ENCODE measurements at places on chromosomes 3 and 15.

DNA sequence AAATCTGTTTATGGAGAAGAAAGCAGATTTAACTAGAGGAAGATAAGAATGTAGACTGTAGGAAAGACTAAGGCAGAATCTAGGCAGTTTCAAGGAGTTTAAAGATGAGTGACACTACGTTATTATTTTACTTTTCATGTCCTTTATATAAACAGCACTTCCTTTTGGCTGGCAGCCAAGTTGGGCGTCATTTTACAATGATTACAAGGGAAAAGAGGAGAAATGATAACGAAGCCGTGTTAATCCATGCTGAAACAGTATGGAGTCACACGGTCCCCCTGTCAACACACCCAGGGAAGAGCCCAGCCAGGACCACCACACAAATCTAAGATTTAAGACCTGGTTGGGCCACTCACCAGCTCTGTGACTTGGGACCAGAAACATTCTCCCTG, 83.7 kb upstream of the NEO1 start:
- DNase-seq, result no peak

DNA sequence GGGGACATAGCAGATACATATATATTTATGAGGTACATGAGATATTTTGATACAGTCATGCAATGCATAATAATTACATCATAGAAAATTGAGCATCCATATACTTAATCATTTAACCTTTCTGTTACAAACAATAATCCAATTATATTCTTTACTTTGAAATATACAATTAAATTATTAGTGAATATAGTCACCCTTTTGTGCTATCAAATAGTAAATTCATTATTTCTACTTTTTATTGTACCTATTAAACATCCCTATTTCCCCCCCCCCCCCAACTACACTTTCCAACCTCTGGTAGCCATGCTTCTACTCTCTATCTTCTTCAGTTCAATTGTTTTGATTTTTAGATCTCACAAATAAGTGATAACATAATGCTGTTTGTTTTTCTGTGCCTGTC, 719.1 kb downstream of the ZBBX start:
- no peak for DNase-seq

- DNase-seq, result no peak
Observed at GRCh38 chr15:67809866-67810265, 15.4 kb upstream of the SKOR1 start.

DNA sequence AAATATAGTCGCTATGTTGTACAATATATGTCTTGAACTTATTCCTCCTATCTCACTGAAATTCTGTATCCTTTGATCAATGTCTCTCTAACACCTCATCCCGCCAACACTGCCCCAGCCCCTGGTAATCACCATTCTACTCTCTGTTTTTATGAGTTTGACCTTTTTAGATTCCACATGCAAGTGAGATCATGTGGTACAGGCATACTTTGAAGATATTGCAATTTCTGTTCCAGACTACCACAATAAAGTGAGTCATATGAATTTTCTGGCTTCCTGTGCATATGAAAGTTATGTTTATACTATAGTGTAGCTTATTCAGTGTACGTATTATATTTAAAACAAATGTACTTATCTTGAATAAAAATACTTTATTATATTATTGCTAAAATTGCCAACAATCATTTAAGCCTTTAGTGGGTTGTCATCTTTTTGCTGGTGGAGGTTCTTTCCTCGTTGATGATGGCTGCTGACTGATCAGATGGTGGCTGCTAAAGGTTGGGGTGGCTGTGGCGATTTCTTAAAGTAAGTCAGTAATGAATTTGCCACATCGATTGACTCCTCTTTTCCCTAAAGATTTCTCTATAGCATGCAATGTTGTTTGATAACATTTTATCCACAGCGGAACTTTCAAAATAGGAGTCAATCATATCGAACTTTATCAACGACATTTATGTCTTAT, 257.2 kb downstream of the NFKBIZ start:
- no peak for DNase-seq

DNA sequence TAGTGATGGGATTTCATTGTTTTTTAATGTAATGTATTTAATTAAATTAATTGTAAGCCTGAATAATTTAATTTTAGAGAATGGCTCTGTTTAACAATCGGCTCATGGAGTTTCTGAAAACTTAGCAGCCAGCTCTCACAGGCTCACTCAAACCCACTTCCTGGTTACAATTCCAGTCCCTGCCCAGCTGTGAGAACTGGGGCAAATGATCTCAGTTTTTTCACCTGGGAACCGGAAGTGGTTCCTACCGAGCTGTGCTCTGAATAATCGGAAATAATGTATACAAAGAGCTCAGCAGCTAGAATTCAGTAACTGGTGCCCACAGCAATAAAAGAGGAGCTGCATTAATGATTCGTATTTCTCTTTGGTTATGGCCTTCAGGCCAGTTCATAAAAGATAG, 244.3 kb upstream of the MCTP2 start:
- peak; percentile 78 for DNase-seq

- DNase-seq, result no peak
Observed at GRCh38 chr3:31680072-31680870, 147.5 kb downstream of the STT3B start.

DNA sequence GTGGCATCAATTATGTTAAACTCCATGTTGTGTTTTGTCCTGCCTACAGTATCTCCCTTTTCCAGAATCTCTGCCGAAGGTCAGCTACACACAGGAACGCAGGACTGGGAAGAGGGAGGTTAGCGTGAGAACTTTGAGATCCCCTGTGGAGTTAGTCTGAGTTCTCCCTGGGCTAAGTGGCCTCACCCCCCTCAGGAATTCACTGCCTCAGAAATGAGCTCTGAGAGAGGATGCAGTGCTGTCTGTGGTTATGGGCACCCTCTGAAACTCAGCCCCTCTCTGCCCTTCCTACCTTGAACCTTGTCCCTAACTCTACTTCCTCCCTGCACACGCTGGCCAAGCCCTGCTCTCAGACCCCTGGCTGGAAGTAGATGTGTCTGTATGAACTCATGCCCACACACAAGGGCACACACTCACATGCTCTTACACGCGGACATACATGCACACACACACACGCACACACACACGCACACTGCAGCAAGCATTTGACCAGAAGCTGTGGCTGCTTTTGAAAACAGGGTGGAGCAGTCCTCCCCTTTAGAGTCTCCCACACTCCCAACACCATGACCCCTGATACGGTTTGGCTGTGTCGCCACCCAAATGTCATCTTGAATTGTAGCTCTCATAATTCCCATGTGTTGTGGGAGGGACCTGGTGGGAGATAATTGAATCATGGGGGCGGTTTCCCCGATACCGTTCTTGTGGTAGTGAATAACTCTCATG, 5.3 kb upstream of the VIPR1 start:
- DNase-seq, result no peak

- no peak for DNase-seq
Observed at GRCh38 chr3:8768364-8769087, 887 bp downstream of the OXTR start.

DNA sequence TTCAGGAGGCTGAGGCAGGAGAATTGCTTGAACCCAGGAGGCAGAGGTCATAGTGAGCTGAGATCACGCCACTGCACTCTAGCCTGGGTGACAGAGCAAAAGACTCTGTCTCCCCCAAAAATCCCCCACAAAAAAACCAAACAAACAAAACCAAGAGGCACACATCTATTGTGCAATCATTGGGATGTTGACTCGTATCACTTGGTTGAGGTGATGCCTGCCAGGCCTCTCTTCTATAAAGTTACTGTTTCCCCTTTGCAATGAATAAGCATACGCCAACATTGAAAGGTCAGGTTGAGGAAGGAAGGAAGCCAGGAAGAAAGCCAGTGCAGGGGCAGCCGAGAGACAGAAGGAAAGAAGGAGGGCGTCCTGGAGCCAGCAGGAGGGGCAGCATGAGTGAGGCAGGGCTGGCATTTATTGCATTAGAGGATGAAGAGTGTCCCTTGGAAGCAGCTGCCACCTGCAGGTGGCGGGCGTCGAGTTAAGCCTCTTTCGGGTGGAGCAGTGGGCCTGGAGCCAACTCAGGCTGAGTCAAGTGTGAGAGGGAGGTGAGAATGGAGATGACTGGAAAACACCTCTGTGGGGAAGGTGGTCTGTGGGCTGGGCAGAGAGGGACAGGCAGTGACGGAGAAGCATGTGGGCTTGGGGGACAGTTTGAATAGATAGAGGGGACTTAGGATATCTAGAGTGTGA, 8.3 kb upstream of the CSPG4 start:
- DNase-seq, result peak; percentile 61

DNA sequence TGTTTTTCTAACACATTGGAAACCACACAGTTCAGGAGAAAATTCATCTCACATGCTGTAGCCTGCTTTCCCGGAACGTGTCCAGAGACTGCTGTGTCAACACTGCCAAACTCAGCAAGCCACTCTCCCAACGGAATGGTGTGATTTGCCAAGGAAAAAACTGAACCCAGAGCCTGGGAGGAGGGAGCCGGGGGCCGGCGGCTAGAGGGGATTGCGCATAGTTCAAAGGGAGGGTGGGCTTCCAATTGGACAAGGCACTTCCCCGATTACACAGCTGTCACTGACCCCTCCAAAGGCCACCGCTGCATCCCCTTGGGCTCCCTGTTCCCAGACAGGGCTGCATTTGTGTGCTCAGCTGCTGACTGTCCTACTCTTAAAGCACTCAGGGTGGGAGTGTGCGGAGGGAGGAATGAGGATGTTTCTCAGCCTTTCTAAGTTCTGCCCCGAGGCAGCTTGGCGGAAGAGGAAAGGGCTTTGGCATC, 256.2 kb downstream of the ZNF621 start:
- DNase-seq, result no peak

GRCh38 chr3:62187022-62187431, 186.3 kb downstream of the FEZF2 start:
- DNase-seq, result no peak

DNA sequence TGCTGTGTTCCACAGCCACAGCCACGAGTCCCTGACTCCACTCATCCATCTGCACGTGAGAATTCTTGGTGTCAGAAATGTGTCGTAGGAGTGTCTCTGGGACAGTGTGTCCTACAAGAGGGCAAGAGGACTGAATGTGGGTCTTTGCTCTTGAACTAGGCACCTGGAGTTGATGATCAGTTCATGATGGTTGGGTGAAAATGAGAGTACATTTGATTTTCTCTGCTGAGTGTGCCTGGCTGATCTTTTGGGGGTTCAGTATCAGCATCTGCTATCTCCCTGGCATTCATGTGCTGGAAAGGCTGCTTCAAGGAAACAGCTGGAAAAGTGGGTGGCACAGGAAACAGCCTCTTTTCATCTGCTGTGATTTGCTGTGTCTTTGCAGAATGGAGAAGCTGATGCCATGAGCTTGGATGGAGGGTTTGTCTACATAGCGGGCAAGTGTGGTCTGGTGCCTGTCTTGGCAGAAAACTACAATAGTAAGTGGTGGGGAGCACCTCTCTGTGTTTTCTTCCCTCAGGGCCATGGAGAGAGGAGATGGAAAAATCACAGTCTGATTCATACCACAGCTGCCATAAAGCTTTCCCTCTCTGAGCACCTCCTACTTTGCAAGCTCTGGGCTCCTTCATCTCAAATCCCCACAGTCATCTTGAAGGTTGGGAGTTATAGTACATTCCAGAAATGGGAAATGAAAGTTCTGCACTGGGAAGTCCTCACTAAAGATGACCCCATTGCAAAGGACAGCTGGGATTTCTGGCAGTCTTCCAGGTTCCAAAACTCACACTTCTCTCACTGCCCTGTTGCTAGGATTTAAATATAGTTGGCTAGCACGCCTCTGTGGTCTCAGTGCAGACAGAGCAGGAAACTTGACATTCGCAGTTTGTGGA, 17.8 kb downstream of the TF start:
- no peak for DNase-seq

- no peak for DNase-seq
Observed at GRCh38 chr15:85545185-85545584, 164.8 kb downstream of the AKAP13 start.

DNA sequence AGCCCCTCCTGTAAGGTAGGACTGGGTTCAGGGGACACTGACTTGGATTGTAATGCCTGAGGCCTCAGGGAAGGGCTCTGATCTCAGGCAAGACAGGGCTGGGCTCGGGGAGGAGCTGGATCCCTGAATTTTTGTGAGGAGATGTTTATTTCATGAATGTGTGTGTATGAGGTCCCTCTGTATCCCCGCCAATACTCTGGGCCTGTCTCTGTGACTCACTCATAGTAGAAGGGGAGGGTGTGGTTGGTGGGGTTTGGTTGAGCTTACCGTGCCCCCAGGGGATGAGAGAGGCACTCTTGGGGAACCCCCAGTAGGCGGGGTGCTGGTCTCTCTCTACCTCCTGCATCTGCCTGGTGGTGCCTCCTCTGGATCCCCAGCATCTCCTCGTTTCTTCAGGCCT, 28.1 kb downstream of the RPSA start:
- DNase-seq, result no peak

- no peak for DNase-seq
Observed at GRCh38 chr15:95269242-95270183, 1038.2 kb downstream of the MCTP2 start.

- DNase-seq, result no peak
Observed at GRCh38 chr3:72746430-72747411, 101.5 kb downstream of the SHQ1 start.

DNA sequence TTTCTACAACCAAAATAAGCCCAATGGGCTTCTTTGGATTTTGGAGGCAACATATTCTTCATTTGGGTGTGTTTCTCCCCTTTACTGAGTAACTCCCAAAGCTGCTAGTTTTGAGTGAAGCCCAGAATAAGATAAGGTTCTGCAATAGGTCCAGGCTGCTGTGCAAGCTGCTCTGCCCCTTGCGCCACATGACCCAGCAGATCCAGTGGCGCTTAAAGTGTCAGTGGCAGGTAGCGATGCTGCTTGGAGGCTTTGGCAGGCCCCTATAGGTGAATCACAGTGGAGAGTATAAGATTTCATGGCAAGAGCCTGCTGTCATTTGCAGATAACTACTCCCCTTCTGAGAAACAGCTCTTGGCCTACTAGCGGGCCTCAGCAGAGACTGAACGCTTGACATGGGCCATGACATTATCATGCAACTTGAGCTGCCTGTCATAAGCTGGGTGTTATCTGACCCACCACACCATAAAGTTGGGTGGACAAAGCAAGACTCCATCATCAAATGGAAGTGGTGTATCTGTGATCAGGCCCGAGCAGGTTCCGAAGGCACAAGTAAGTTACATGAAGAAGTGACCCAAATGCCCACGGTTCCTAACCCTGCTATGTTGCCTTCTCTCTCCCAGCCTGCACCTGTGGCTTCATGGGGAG, 88.4 kb upstream of the OXTR start:
- DNase-seq, result no peak

- DNase-seq, result no peak
Observed at GRCh38 chr3:183538486-183538885, 17.0 kb downstream of the KLHL6 start.

DNA sequence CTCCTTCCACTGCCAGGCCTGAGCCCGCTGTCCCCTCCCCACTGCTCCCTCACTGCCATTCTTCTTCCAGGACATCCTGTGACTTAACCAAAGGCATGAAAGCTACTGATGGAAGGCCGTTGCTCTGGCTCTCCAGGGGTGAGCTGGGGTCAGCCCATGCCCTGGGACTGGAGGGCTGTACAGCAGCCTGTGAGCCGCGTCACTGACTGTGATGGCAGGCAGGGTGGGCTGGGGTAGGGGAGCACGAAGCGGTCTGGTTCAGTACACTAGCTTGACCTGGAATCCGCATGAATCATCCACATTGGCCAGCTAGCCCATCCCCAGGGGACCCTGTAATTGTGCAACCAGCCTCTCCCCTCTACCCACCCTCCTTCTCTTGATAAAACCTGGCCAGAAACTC, 30.8 kb downstream of the CORO2B start:
- no peak for DNase-seq

Measured in natural killer cell treated with Interleukin-12 subunit alpha and Interleukin-12 subunit beta and Interleukin-15 and Interleukin-18, amount 100 ng/mL, for 72 hours (primary cell).